Natural killer cell treated with Interleukin-12 subunit alpha and Interleukin-12 subunit beta and Interleukin-15 and Interleukin-18, amount 100 ng/mL, for 72 hours (primary cell): ENCODE measurements at places on chromosomes 5 and 9.

DNA sequence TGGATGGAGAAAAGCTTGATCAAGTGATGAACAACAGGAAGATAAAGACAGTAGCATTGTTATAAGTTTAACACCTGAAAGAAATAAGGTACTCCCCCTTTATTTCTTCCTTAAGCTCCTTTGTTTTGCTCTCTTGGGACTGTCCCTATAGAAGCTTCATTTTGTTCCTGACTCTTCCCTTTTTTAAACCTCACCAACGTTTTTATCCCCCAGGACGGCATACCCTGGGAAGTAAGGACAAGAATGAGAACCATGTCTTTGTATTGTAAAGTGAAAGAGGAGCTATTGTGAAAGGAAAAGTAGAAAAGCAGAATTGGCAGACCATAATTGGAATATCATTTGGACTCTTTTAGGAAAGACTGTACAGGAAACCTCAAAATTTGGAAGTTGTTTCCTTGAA lies 1368.6 kb upstream of the C9orf72 start:
- H3K4me3 ChIP-seq = no peak overlapping the region
- H3K27ac ChIP-seq = no peak overlapping the region
- no peaks in the 10 kb centered on the region for H3K4me1 ChIP-seq
- DNase-seq = no peak
- no peaks in the 10 kb centered on the region for H3K36me3 ChIP-seq
- H3K27me3 ChIP-seq = no peaks in the 10 kb centered on the region

DNA sequence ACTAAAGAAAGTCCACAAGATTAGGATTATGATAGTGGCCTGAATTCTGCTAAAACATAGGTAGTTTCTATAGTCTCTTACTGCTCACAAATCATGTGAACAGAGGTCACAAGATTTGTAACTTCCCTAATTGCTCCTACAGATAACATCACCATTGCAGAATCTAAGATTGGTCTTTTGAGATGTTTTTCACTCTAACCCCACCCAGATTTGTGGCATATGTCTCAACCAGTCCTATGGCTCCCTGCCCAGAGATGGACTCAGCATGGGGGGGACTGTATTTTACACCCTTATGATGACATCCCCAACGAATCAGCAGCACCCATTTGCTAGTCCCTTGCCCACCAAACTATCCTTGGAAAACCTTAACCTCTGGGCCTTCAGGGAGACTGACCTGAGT lies 1046.2 kb downstream of the CDH12 start:
- H3K27ac ChIP-seq = no peak overlapping the region
- no peaks in the 10 kb centered on the region for H3K27me3 ChIP-seq
- H3K4me3 ChIP-seq = no peak overlapping the region
- H3K36me3 ChIP-seq = peaks cover 7% of the 10 kb centered on the region

GRCh38 chr9:20309124-20309523 lies 313.2 kb downstream of the MLLT3 start:
- H3K4me1 ChIP-seq = no peaks in the 10 kb centered on the region
- DNase-seq = no peak
- no peak overlapping the region for H3K4me3 ChIP-seq
- no peak overlapping the region for H3K27ac ChIP-seq
- H3K27me3 ChIP-seq = peaks cover 8% of the 10 kb centered on the region
- no peaks in the 10 kb centered on the region for H3K36me3 ChIP-seq

- H3K4me3 ChIP-seq = no peak overlapping the region
- no peaks in the 10 kb centered on the region for H3K27me3 ChIP-seq
- H3K27ac ChIP-seq = no peak overlapping the region
- no peaks in the 10 kb centered on the region for H3K36me3 ChIP-seq
- H3K4me1 ChIP-seq = peaks cover under 1% of the 10 kb centered on the region
Measured at GRCh38 chr9:76095585-76095984, 205.1 kb downstream of the PCSK5 start.

GRCh38 chr5:150119421-150120061 lies 33.2 kb upstream of the CSF1R start:
- H3K27ac ChIP-seq = no peak overlapping the region
- no peak for DNase-seq
- H3K36me3 ChIP-seq = no peaks in the 10 kb centered on the region
- H3K27me3 ChIP-seq = no peaks in the 10 kb centered on the region
- H3K4me3 ChIP-seq = no peak overlapping the region

GRCh38 chr5:130066644-130067043 lies 162.4 kb downstream of the CHSY3 start:
- no peak overlapping the region for H3K27ac ChIP-seq
- no peak overlapping the region for H3K4me3 ChIP-seq
- H3K4me1 ChIP-seq = no peaks in the 10 kb centered on the region
- no peak for DNase-seq
- H3K27me3 ChIP-seq = no peaks in the 10 kb centered on the region

GRCh38 chr5:9479361-9479760 lies 66.5 kb downstream of the SEMA5A start:
- H3K36me3 ChIP-seq = peaks cover 5% of the 10 kb centered on the region
- DNase-seq = no peak
- H3K27me3 ChIP-seq = no peaks in the 10 kb centered on the region
- no peak overlapping the region for H3K4me3 ChIP-seq
- no peaks in the 10 kb centered on the region for H3K4me1 ChIP-seq
